RWPE2 (cell line): ENCODE measurements at places on chromosomes 16 and 17.

- DNase-seq = no peak
These were observed 45.6 kb downstream of the ERN1 start for GRCh38 chr17:64084086-64084939.

DNA sequence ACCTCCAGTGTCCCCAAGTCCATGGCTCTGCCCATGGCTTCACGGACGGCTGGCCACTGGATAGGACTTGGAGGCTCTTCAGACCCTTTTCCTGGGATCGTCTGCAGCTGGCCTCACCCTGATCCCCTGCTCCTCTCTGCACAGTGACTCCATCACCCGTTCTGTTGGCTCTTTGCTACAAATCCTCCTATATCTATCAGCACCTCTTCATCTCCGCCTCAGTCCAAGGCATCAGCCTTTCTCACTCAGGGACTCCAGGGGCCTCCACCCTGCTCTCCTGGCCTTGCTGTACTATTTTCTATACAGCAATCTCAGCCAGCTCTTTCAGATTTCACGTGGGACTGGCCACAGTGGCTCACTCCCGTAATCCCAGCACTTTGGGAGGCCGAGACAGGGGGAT lies 10.7 kb upstream of the SNN start:
- no peak for DNase-seq

GRCh38 chr17:36485805-36486203 lies 677 bp upstream of the ZNHIT3 start:
- no peak for DNase-seq

- no peak for DNase-seq
These were observed 11.7 kb downstream of the ZFHX3 start for GRCh38 chr16:73036074-73036826.

DNA sequence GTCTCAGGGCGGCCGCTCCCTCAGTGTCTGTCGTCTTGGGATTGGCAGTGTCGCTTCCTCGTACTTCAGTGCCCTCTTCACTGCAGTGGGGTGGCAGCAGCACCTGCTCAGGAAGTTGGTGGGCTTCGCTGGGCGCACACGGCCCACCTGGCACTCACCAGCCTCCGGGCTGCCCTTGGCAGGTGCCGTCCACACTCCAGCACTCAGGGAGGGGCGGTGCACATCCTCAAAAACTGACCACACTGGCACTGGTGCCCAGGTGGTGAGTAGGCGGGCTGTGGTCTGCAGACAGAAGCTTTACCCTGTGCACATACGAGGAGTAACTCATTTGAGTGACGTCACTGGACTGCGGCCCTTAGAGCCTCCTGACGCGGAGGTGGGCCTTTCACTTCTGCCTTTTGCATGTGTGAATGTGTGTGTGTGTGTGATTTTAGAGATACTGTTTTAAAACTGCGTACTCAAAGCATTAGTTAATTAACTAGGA lies 94.6 kb downstream of the BANP start:
- no peak for DNase-seq

DNA sequence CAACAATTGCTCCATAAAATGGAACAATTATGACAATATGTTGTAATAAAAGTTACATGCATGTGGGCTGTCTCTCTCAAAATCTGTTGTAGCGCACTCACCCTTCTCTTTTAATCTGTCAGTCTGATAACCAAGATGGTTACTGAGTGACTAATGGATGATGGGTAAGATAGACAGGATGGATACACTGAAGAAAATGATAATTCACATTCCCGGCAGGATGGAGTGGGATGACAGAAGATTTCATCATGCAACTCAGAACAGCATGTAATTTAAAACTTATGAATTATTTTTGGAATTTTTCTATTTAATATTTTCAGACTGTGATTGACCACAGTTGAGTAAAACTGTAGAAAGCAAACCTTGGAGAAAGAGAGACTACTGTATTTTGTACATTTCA lies 30.5 kb downstream of the CDH13 start:
- DNase-seq = no peak

- DNase-seq = no peak
These were observed 91.1 kb downstream of the ASIC2 start for GRCh38 chr17:33202021-33202420.

- DNase-seq = no peak
These were observed 49.8 kb downstream of the CDH1 start for GRCh38 chr16:68786685-68787418.

DNA sequence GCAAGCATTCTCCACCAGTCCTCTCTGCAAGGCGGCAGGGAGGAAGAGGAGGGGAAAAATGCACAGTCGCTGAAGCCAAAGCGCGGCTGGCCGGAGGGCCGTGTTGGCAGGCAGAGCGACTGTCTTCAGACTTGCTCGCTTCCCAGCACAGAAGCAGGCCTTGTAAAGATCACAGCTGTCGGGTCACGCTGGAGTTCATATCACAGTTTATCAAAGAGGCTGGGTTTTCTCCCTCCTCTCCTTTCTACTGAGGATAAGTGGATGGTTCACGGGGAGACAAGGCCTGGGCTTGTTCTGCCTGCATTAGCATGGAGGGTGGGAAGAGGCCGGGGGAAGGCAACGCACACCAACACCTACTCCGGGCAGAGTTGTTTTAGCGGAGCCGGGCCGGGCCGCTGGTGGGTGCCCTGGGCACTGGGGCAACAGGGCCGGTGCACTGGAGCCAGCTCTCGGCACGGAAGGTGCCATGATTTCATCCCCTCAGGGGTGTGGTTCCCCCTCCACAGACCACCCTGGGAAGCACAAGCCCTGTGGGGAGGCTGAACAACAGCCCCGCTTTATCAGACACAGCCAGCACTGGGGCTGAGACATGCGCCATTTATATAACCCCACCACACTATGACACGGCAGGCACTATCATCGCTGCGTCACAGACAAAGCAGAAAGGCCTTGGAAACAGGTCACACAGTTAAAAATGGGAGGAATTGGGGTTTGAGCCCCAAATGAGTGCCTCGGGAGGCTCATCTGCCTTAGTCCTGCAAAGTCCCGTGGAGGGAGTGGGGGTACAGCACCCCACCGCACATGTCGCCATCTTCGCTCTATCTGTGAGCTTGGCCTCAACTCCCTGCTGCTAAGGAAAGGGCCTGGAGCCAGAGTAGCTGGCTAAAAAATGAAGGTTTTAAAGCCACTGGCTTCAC lies 40.3 kb upstream of the MTSS2 start:
- DNase-seq = no peak

GRCh38 chr17:5820721-5821456 lies 236.6 kb upstream of the NLRP1 start:
- no peak for DNase-seq

GRCh38 chr17:4440690-4441686 lies 7.2 kb downstream of the SPNS3 start:
- DNase-seq = no peak

DNA sequence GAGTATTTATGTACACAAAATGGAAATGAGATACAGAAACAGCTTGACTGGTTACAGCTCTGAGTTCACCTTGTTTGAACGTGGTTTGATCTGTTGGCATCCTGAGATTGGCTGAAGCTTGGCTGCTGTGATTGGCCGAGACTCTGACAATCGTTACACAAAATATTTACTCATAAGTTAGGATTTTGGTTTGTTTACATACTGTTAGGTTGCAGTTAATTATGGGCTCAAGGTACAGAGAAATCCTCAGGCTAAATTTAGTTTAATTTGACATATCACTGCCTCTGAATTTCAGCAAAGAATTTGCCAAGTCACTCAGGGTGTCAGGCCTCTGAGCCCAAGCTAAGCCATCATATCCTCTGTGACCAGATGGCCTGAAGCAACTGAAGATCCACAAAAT lies 227.3 kb downstream of the COPRS start:
- DNase-seq = no peak

GRCh38 chr17:63113167-63113566 lies 147.1 kb downstream of the TANC2 start:
- no peak for DNase-seq

DNA sequence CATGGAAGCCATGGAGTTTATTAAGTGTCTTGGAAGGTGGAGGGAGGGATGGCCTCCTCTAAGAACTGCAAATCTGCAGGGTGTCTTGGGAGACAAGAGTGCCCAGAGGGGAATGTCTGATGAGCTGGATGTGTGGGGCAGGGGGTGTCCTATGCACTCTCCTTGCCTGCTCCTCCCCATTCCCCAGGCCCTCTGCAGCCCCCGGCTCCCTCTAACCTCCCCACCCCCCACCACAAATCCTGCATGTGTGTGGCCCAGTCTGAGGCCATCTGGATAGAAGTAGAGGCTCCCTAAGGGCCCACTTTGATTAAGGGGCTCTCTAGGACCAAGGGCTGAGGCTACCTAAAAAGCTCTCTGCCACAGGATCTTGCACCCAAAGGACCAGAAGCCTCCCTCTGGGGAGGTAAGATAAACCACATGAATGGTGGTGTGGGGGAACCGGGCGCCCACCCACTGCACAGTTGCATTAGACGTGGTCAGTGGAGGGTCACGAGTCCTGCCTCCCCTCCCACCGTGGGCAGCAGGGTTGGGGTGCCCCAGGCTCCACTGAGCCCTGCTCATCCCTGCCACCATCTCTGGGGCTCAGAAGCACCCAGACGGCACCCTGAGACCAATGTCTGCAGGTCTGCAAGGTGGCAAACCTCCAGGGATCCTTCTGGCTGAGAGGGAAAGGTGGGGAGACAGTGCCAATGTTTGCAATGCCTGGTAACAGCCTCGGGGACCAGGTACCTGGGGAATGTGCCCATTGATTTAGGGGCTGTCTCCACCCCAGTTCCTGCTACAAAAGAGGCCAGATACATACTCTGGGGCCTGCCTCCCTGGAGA lies 618 bp downstream of the AANAT start:
- DNase-seq = no peak

DNA sequence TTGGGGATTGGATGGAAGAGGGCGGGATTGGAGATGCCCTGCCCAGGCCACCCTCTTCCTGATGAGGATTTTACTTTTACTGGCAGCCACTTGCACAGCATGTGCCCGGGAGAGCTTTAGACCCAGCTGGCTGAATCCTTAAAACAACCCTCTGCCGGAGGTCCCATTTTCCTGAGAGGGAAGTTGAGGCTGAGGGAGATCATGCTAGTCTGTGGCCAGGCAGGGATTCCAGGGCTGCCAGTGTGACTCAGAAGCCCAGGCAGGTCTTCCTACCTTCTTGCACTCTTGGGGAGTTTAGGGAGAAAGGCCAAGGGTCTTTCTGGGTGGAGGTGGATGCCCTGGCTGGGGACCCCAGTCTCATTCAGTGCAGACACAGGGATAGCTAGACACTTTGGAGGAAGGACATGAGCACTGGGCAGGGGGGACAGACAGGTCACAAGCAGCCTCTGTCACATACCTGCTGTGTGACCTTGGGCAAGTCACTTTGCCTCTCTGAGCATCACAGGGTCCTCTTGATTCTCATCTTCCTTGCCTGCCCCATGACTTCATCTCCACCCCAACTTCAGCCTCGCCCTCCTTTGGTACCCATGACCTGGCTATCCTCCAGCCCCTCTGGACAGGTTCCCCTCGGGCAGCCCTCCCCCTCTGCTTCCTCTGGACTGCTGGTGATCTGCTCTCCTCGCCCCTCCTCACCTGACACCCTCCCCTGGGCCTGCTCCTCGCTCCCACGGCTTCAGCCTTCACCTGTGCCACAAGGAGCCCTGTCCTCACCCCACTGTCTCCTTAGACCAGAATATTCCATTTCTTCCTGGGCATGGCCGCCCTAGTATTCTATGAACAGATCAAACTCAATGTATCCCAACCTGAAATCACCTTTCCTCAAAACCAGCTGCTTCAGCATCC lies 11.3 kb upstream of the DCAF7 start:
- no peak for DNase-seq

- no peak for DNase-seq
These were observed 108.9 kb downstream of the ENGASE start for GRCh38 chr17:79183293-79184158.

DNA sequence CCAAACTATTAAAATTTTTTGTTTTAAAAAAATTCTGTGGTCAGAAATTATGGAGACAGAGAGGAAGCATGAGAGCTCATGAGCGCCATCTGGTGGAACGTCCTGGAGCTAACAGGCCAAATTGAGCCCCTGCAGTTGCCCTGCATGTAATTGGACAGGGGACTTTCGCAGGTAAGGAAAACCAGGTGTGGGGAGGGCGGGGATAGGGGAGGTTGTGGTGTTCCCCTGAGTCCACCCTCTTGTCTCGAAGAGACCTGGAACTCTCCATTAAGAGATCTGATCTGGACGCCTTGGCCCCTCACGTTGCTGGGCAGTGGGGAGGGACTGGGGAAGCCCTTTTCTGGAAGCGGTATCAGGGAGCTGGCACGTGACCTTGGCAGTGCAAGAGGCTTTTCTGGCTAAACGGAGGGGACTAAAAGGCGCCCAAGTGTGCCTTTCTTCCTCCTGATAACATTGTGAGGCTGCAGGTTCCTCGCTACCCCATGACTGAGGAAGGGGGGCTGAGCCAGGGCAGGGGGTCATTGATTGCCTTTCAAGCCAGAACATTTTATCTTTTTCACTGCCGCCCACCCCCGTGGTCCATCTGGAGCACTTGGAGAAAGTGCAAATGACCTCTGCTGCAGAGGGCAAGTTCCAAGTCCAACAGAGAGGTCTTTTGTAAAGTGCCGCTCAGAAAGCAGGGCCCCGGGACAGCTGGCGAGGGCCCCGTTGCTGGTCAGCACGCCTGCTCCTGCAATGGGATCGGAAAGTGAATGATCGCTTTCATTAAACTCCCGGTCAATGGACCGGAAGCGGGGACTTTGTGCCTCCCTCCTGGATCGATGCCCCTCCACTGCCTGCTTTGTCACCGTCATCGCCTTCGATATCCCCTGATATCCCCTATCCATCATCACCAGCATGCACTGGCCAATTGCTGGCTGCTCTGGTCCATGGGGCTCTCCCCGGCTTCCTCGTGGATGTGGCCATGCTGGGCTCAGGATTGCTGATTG lies 18.4 kb downstream of the PDILT start:
- no peak for DNase-seq

DNA sequence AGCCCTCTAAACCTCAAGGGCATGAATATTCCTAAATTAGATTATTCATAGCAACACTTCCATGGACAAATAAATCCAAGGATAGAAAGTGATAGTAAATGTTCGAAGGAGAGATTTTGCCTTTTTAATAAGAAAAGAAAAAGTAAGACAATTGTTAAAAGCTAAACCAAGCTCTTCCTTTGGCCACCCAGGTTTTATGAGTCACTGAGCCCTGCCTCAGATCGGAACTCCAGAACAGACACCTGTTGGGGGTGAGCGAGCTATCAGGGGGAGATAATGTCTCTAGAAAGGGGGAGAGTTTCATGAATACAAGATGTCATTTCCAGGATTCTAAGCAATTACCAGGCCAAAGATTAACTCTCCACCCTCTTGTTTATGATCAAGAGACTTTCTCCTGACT lies 171.4 kb downstream of the ANKFN1 start:
- DNase-seq = no peak

- DNase-seq = no peak
These were observed 9.0 kb upstream of the PHAF1 start for GRCh38 chr16:67100569-67101310.

- no peak for DNase-seq
These were observed 171.5 kb downstream of the IRF8 start for GRCh38 chr16:86070484-86070883.

GRCh38 chr17:6514371-6514770 lies 42.0 kb downstream of the PITPNM3 start:
- no peak for DNase-seq

- no peak for DNase-seq
These were observed 1.1 kb upstream of the CRHR1 start for GRCh38 chr17:45782889-45783592.

GRCh38 chr17:14308965-14309879 lies 8.3 kb downstream of the HS3ST3B1 start:
- DNase-seq = peak; percentile 96
